ENCODE measurements at places on chromosomes 5 and 9.

DNA sequence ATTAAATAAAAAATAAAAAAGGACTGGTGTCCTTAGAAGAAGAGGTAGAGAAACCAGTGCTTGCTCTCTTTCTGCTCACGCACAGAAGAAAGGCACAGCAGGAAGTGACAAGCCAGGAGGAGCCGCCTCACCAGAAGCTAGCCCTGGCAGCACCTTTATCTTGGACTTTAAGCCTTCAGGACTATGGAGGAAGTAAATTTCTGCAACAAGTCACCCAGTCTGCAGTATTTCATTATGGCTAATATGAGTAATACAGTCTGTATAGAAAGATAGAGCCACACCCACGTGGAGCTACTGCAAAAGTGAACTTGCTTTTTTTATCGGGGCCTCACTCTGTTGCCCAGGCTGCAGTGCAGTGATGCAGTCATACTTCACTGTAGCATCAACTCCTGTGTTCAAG lies 68.4 kb downstream of the PDZD2 start:
- no peak for DNase-seq

DNA sequence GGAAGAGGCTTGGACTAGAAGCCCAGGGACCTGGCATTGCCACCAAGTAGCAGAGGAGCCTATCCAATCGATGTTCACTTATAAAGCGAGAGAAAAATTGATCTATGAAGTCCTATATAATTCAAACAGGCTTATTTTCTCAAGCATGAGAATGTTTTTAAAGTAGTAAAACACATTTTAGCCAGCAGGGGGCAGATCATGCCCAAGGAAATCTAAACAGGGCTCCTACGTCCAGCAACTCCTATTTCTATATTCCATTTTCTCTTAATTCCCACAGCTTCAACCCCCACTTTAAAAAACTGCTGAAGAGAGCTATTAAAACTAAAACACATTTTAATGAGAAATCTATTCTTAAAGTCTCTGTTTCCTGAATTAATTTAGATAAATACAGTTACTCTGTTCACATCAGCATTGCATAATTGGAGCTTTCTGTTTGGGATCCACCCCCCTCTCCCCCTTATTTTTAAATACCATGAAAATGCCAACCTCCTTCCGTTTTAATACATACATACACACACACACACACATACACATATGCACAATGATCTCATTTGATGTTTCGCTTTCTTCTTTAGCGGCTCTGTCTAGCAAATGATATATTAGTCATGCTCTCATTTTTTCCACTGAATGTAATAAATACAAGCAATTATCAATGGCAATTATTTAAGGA lies 144.9 kb downstream of the MYO10 start:
- peak; percentile 44 for DNase-seq

GRCh38 chr5:35129276-35129675 lies 81.5 kb upstream of the AGXT2 start:
- no peak for DNase-seq

- no peak for DNase-seq
Measured at GRCh38 chr9:133683586-133684120, 47.5 kb downstream of the DBH start.

- no peak for DNase-seq
Measured at GRCh38 chr9:126095546-126096190, 231.0 kb upstream of the MVB12B start.

GRCh38 chr9:93940951-93941350 lies 14.2 kb downstream of the BARX1 start:
- DNase-seq, result no peak

DNA sequence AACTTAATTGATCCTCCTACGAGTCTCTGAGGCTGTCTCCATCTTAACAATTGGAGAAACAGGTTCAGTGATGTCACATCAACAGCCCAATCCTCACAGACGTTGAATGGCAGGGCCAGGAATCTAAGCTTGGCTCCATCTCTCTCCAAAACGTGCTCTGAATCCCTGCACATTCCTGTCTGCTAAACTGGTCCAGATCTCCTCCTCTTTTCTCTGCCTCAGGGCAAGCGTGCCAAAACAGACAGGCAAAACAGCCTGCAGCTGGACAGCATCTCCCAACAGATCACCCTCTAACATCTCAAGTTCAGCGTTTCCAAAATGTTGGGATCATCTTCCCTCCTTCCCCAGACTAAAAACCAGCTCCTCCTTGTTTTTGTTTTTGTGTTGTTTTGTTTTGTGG lies 6.6 kb downstream of the FBP1 start:
- peak; percentile 66 for DNase-seq

- peak; percentile 39 for DNase-seq
Measured at GRCh38 chr9:124769549-124770358, 1.4 kb downstream of the NR6A1 start.

GRCh38 chr5:131193106-131193505 lies 22.4 kb downstream of the LYRM7 start:
- DNase-seq, result no peak

GRCh38 chr9:38344566-38345324 lies 47.8 kb upstream of the ALDH1B1 start:
- DNase-seq, result no peak

- DNase-seq, result peak; percentile 55
Measured at GRCh38 chr5:54520438-54520846, 2.9 kb downstream of the SNX18 start.

GRCh38 chr9:34575862-34576596 lies 13.5 kb downstream of the CNTFR start:
- no peak for DNase-seq

DNA sequence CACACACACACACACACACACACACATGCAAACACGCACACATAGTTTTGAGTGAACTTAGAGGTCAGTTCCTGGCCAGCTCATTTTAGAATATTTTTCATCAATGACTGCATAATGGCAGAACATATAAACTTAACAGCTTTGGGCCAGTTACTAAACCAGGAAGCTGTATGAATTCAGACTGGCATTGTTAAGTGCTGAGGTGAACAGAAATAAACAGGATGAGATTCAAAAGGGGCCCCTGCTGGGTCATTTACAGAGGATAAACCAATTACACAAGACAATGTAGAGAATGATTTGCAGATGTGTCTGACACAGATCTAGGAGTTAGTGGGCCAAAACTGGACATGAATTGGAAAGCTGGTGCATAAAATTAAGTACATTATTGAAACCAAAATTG lies 44.6 kb downstream of the MARCHF11 start:
- no peak for DNase-seq

DNA sequence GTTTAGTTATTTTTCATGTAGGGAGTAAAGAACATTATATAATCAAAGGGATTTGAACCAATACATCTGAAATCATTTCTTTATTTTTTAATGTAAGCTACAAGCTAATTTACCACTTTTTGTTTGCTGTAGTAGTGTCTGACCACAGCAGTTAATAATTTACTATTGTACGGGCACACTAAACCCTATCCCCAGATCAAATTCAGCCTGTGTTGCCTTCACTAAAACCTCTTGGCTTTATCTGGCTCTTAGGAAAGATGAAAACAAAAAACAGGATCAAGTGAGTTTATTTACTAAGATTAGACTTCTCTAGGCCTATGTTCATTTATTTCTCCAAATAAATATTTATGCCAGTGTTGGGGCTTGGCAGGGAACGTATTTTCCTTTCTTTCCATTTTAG lies 384.1 kb downstream of the EBF1 start:
- no peak for DNase-seq

DNA sequence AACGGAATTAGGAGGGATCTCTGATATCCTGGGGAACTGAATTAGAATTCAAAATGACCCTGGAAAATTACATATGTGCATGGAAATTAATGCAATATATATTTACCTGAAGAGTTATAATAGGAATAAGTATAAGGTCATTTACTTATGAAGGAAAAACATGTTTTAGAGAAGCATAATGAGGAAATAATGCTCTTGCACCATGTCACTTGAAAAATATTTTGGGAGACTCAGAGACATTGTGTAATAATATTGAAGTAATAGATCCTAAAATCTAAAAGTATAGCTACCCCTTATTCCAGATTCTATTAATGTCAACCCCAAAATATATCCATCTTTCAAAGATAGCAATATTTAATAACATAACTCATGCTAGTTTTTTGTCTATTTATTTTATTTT lies 28.4 kb downstream of the SPZ1 start:
- no peak for DNase-seq

- DNase-seq, result no peak
Measured at GRCh38 chr5:154189256-154189818, 1.2 kb upstream of the GALNT10 start.

- DNase-seq, result no peak
Measured at GRCh38 chr9:19113964-19114679, 11.4 kb upstream of the HAUS6 start.

DNA sequence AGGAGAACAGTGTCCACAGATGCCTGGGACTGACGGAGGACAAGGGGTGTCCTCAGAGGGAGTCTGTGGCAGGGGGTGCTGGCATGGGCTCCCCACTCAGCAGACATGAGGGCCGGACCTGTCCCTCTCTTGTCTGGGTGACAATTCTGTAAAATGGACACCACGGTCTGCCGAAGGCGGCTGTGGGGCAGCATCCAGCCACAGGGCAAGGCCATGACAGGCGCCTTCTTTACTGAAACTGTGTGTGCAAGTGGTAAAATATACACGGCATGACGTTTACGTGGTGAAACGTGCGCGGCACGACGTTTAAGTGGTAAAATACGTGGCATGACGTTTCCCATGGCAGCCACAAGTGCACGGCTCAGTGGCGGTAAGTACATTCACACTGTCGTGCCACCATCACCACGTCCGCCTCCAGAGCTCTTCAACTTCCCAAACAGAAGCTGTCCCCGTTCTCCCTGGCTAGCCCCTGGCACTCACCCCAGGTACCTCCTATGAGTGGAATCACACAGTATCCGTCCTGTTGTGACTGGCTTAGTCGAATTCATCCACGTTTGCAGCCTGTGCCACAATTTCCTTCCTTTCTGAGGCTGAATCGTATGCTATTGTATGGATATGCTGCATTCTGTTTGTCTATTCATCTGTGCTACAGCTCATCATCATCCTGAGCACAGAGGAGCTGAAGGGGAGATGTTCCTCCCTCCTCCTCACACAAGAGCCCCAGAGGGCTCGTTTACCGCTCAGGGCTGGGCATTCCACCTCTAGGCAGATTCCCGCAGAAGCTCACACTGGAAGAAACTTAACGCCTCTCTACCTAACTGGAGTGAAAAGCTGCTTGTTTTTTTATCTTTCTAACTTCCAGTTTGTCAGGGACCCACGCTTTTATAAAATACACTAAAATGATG lies 52.5 kb downstream of the COL23A1 start:
- no peak for DNase-seq
